ENCODE measurements at places on chromosomes 2 and 18. TPM values are rescaled to one million over a fixed set of nuclear protein-coding genes. Genes with fewer than 3 reads are reported as not detected.
A peak's percentile ranks its signal among the peaks of the same experiment; 100 is the strongest.

- H3K4me3 ChIP-seq: no peak overlapping the region
- H3K4me1 ChIP-seq: peaks cover 3% of the 10 kb centered on the region
- no peaks in the 10 kb centered on the region for H3K36me3 ChIP-seq
- no peaks in the 10 kb centered on the region for H3K27me3 ChIP-seq
Measured at GRCh38 chr2:176471949-176472348, 202.7 kb downstream of the MTX2 start.

- no peak overlapping the region for H3K27ac ChIP-seq
- no peaks in the 10 kb centered on the region for H3K4me1 ChIP-seq
- peak; percentile 83 for DNase-seq
Measured at GRCh38 chr2:165401285-165401852, 68.1 kb upstream of the CSRNP3 start.

DNA sequence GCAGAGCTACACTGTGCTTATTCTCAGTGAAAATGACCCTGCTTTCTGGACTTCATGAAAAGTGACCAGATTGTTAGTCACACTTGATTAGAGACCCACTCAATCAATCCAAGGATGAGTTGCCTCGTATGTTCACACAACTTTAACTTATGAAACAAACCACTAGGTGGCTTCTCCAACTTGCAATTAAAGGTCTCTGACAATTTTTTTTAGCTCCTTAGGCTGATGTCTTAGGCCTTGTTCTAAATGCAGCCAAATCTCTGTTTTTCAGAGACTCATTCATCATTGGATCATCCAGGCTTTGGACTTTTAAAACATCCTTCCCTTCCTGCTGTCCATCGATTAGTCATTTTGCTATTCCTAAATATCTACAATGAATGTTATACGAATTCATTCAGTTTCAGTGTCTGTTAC, 63.4 kb downstream of the MREG start:
- H3K4me1 ChIP-seq: no peaks in the 10 kb centered on the region
- no peaks in the 10 kb centered on the region for H3K27me3 ChIP-seq
- H3K36me3 ChIP-seq: peaks cover 1% of the 10 kb centered on the region

- H3K4me1 ChIP-seq: no peaks in the 10 kb centered on the region
- DNase-seq: no peak
- H3K4me3 ChIP-seq: no peak overlapping the region
- H3K27me3 ChIP-seq: no peaks in the 10 kb centered on the region
Measured at GRCh38 chr2:5661362-5661761, 30.8 kb upstream of the SOX11 start.

DNA sequence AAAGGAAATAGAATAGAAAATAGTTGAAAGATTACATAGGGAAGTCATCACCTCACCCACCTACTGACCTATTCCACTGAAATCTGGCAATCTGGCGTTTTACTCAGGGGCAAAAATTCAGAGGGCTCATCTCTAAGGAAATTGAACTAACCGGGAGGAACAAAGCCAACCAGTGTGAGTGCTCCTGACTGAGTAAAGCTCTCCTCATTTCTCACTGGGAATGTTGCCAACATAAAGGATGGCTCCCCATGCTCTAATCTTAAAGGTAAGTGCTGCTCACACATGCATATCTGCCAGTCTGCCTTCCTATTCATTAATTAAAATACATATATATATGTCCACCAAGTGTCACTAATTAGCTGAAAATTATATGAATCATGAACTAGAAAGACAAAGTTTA, 13.5 kb upstream of the DOK6 start:
- no peaks in the 10 kb centered on the region for H3K4me1 ChIP-seq
- no peaks in the 10 kb centered on the region for H3K27me3 ChIP-seq
- DNase-seq: peak; percentile 15
- H3K36me3 ChIP-seq: no peaks in the 10 kb centered on the region

DNA sequence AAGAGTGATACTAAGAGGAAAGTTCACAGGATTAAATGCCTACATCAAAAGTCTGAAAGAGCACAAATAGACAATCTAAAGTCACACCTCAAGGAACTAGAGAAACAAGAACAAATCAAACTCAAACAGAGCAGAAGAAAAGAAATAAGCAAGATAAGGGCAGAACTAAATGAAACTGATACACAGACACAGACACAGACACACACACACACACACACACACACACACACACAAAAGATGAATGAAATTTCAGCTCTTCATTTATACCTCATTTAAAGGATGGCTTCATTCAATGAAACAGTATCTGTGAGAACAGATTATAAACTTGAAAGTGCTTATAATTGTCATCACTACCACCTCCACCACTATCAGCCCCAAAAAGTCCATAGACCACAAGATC, 428.9 kb downstream of the MBD2 start:
- no peaks in the 10 kb centered on the region for H3K27me3 ChIP-seq
- H3K4me3 ChIP-seq: no peak overlapping the region
- no peak for DNase-seq
- H3K4me1 ChIP-seq: no peaks in the 10 kb centered on the region

DNA sequence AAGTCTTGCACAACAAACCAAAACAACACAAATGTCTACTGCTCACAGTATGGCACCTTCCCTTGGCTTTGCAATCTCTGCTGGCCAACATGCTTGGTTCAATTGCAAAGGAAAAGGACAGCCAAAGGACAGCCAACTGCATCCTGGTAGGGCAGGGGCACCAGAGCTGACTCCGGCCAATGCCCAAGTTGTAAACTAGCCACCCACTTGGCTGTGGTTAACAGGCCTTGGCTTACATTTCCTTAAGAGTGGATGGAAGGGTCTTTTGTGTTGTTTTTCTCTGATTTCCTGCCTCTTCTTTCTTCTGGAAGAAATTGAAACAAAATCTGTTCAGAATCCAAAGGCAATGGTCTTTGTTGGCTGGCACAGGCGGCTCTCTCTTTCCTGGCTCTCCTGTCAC, 119.1 kb upstream of the TRIB2 start:
- H3K4me1 ChIP-seq: no peaks in the 10 kb centered on the region
- no peak for DNase-seq
- H3K36me3 ChIP-seq: no peaks in the 10 kb centered on the region
- no peak overlapping the region for H3K4me3 ChIP-seq

DNA sequence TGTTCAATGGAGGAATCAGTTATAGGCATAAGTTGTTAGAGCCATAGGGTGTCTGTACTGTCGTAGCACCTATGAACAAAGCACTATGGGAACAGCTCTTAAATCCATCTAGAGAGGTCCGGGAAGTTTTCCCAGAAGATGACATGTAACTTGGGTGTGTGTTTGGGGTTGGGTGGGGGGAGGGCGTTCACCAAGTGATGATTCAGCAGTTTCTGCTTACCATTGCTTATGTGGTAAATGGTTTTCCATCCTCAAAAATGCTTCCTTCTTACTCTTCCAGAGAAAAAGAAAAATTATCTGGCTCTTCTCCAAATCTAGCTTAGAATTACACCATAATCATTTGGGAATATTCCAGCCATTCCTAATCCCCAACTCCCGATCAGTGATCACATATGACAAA, 361.1 kb upstream of the ZNF521 start:
- no peaks in the 10 kb centered on the region for H3K4me1 ChIP-seq
- H3K36me3 ChIP-seq: no peaks in the 10 kb centered on the region
- H3K27me3 ChIP-seq: no peaks in the 10 kb centered on the region
- DNase-seq: no peak
- H3K4me3 ChIP-seq: no peak overlapping the region

GRCh38 chr2:119522671-119523070, 1.6 kb downstream of the SCTR start:
- H3K27ac ChIP-seq: no peak overlapping the region
- H3K36me3 ChIP-seq: no peaks in the 10 kb centered on the region
- DNase-seq: no peak
- peaks cover 3% of the 10 kb centered on the region for H3K4me1 ChIP-seq
- H3K4me3 ChIP-seq: no peak overlapping the region

DNA sequence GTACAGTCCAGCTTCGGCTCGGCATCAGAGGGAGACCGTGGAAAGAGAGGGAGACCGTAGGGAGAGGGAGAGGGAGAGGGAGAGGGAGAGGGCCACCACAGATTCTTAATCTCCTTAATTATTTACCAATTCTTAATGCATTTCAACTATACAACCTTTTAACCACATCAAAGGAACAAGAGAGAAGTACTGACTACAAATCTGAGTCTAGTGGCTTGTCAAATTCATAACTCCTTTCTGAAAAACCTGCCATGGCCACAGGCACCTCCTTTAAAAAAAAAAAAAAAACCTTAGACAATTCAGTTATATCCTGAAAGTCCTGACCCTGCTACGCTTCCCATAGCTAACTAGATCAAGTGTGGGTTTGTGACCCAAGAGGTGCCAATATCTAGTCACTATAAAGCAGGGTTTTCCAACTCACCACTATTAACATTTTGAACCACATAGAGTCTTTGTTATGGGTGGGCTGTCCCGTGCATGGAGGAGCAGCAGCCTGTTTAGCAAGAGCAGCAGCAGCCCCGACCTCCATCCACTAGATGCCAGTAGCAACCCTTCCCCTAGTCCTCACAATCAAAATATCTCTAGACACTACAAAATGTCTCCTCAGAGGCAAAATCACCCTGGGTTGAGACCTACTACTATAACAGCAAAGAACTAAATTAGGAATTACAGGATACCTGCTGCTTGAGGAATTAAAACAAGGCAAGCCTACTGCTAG, 6.8 kb downstream of the ESCO1 start:
- H3K27me3 ChIP-seq: no peaks in the 10 kb centered on the region
- H3K4me1 ChIP-seq: no peaks in the 10 kb centered on the region
- DNase-seq: no peak
- peaks cover 1% of the 10 kb centered on the region for H3K36me3 ChIP-seq

The CLEC4F gene
- total RNA-seq: 0.31 TPM

The SCN1A gene
- total RNA-seq: 18.6 TPM

The SCN3A gene
- total RNA-seq: 2.3 TPM

The KCNF1 gene
- 0.34 TPM for total RNA-seq
